RCC 7860 (cell line): ENCODE measurements at places on chromosomes 3 and 15.

- DNase-seq: no peak
Measured at GRCh38 chr3:108791473-108791872, 31.1 kb upstream of the TRAT1 start.

- no peak for DNase-seq
Measured at GRCh38 chr3:97860364-97860763, 38.6 kb downstream of the CRYBG3 start.

DNA sequence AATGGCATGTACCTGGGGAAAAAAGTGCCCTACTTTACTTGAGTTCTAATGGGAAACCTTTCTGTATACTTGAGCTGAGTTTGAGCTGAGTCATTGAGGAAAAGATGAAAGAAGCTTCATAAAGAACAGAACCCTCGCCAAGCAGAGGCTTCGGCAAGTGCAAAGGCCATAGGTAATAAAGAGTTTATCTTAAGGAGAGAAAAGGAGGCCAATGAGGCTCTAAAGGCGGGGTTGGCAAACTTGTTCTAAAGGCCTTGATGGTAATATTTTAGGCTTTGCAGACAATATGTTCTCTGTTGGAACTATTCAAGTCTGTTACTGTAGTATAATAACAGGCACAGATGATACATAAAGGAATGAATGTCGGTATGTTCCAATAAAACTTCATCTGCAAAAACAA is 17.6 kb upstream of the TRAT1 start:
- DNase-seq: no peak

GRCh38 chr3:143600756-143601718 is 247.2 kb downstream of the SLC9A9 start:
- DNase-seq: no peak

DNA sequence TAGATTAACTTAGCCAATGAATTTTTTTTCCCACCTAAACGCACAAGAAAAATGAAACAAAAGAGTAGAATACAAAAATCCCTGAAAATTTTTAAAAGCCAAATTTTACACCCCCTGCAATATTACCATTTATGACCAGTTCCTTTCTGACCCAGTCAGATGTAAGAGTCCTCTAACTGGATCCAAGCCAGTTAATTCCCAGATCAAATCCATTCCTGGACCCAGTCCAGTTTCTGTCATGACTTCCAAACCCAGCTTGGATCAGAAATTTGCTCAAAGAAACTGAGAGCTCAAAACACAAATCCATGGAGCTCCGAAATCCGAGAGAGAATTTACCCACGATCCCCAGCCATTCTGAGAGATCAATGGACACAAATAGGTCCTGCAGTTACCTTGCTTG is 17.0 kb upstream of the ALDH1L1 start:
- no peak for DNase-seq

DNA sequence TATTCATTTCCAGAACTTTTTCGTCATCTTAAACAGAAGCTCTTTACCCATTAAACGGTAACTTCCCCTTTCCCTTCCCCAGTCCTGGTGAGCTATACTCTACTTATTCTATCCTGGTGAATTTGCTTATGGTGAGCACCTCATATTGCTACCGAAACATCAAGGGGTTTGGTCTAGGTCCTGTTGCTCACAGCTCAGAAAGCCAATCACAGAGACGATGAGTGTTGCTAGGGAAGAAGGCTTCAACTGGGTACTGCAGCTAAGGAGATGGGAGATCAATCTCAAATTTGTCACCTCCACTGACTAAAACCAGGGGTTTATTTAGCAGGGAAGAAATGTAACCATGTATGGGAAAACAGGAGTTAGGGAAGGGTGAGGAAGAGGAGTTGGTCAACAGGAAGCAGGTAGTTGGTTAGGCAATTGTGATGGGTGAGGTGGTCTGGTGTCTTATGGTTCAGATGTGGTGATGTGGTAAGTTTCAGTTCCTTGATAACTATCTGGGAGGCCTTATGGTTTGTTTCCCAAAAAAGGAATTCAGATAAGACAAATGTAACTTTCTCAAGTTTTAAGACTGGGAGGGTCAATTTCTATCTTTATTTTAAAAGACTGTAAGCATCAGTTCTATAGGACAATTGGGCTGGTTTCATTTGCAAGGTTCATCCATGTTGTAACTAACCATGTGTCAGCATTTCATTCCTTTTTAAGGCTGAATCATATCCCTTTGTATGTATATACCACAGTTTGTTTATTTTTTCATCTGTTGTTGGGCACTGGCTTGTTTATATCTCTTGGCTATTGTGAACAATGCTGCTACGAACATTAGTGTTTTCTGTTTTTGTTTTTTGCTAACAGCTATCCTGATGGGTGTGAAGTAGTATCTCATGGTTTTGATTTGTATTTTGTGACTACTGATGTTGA is 24.3 kb downstream of the ARHGAP11B start:
- DNase-seq: no peak

DNA sequence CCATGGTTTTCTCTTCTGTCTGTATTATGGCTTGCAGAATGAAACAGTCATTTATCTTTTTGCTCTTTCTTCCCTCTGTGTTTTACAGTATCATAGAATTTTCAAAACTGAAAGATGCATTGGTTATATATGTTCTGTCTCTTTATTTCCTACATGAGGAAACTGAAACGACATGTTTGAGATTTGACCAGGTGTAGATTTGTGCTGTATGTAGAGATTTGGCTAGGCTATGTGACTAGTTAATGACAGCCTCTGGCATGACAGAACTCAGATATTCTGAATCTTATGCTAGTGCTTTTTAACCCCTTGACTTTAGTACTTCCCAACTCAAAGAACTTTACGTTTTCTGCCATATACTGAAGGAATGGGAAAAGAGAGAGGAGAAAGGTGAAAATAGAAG is 151.0 kb downstream of the TCF12 start:
- no peak for DNase-seq

DNA sequence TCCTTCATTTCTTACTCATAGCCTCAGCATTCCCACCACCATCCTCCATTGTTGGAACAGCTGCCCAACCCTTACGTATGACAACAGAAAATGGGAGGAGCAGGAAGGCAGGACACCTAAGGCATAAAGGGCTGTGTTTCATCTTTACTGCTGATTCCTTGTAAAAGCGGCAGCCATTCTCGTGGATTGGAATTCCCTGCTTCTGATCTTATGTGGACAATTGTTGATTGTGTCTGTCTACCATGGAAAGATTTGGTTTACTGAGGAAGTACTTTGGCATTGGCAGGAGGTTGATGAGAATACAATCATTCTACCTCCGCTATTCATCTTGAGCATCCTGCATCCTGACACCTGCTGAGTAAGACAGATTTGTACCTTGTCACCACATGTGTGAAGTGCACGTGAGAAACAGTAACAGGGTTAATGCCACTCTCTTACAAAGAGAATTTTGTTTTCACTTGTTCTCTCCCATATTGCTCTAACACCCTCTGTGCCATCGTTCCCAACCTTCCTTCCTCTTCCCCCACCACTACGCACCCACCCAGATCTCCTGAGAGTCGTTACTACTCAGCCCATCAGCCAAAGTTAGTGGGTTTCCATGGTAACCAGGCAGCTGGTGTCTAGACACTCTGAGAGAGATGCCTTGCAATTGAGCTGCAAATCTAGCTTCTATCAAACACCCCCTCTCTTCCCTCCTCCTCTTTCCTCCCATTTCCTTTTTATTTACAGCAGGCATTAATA is 75.7 kb downstream of the GAP43 start:
- DNase-seq: no peak

DNA sequence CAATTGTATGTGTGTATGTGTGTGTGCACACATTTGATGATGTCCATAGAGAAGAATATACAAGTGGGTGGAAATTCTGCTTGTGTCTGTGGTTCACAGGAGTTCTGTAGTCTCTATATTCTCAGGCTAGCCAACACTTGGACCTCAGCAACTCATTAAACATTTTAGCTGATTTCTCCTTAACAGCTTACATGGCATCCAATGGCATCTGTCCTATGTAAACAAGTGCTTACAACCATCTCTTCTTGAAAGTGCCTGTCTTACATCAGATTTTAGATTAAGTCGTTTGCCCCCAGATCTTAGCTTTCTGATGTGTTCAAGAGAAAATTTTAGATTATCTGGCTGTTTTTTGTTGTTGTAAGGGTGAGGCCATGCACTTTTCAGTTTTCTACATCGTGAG is 29.0 kb downstream of the ZNF662 start:
- DNase-seq: no peak

DNA sequence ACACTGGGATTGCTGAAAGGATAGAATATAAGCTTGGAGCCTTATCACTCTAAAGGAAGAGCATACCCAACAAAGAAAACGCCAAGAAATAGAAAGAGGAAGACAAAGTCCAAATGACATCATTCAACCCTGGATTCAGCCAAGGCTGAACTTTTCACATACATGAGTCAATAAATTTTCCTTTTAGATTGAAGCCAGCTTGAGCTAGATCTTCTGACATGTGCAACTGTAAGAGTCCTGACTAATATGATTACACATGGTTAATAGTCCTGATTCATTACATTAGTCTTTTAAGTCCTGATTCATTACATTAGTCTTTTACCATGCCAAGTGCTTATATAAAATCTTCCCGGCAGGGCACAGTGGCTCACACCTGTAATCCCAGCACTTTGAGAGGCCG is 13.6 kb upstream of the DENND6A start:
- peak; percentile 81 for DNase-seq

GRCh38 chr3:61956236-61956635 is 394.9 kb downstream of the PTPRG start:
- DNase-seq: peak; percentile 47

DNA sequence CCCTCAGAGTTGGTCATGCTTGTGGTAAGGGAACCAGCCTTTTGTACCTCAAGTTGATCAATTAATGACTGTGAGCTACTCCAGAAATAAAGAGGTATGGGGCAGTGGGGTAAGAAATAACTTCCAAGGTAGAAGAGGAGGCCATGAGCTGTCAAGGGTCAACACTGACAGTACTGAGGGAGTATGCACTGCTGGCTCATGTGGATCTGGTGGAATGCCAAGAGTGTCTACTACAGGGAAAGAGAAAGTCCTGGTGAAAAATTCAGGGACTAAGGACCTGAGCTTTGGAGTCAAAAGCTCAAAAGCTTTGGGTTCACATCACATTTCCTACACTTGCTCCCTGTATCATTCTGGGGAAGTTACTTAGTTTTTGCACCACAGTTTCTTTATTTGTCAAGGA is 154.9 kb downstream of the SEMA6D start:
- DNase-seq: no peak

DNA sequence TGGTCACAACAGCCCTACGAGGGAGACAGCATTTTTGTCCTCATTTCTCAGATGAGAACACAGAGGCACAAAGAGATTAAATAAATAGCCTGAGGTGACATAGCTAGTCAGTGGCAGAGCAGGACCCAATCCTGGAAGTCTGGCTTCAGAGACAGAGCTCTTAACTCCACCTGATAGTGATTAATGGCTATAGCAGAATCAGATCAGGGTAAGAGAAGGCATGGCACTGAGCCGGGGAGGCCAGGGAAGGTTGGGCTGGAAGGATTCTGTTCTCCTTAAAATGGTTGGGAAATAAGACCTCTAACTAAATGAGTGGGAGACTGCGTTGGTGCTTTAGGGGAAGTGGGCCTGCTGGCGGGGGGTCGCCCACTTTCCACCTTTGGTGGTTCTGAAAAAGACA is 104.5 kb downstream of the VGLL4 start:
- no peak for DNase-seq

DNA sequence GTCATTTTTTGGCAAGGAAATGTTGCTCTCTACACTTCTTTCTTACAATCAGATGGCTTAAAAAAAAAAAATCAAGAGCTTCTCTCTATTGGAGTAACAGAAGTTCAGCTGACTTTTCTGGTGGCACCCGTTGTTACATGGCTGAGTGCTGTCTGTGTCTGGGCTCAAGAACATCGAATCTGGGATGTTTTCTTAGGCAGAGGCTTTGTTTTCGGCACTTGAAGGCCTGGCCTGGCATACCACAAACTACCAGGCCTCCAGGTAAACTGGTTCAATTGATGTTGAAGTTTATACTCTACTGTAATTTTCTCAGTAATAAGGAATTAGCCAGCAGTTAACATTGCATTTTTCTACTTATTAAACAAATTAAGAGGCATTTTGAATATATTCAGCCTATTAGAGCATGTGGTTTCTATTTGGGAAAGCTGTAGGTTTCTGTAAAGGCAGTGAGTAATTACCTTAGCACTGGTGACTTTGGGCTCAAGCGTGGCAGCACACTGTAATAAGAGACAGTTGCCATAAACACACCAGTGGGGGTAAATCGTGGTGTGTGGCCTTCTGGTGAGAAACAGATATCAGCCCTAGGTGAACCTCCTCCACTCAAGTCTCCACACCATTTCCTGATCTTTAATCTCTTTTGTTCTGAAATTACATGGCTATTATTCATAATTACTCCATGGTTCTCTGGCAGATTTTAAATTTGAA is 544.7 kb downstream of the MECOM start:
- DNase-seq: peak; percentile 21

DNA sequence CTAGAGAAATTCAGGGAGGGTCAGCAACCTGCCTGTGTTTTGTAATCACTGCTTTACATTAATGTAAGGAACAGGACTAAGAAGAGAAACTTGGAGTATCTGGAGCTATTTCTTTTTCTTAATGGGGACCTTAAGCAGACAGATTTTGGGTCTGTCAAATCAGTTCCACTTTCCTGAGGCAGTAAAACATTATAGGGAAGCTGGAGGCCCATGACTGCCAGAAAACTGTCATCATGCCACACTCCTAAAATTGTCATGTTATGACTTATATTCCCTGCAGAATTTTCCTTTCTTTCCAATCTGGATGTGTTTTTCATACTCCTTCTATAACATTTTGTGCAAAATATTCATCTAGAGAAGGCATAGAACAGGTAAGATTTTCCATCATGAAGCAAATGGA is 28.8 kb downstream of the DGKG start:
- DNase-seq: no peak

- peak; percentile 80 for DNase-seq
Measured at GRCh38 chr3:172626021-172626640, 84.7 kb downstream of the NCEH1 start.

GRCh38 chr3:128112357-128112968 is 11.1 kb downstream of the RUVBL1 start:
- peak; percentile 94 for DNase-seq

GRCh38 chr3:125142940-125143339 is 69.6 kb downstream of the SLC12A8 start:
- DNase-seq: no peak

- no peak for DNase-seq
Measured at GRCh38 chr3:87979527-87979926, 79.3 kb downstream of the CGGBP1 start.

DNA sequence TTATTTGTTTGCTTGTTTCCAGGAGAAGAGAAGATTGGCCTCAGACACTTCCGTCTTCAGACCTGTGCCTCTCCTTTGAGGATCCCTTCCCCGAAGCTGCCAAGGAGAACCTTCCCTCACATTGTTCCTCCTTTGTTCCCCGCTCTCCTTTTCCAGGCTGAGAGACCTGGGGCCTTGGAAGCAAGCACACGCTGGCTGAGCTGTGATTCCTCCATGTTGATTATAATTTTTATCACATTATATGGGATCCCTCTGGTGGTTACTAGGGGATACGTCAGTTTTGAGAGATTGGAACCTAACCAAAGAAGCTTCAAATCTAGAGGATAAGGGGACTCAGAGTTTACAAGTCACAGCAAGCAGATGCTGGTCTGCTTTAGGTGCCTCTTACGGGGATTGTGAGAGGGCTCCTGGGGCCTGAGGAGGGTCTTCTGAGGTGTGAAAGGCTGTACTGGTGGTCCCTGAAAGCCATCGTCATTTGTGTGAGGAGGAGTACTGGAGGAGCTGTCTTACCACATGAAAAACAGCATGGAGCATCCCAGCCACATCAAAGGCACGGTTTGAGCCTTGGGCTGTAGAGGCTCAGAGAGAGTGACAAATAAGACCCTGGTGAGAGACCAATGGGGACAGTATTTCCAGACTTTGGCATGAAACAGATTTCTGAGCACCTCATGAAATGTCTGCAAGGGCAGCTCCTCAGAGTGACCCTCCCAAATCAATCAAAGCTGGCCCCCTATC is 760.1 kb upstream of the CFAP20DC start:
- no peak for DNase-seq
